ENCODE measurements at places on chromosomes 16 and 17.

- no peak for DNase-seq
Observed at GRCh38 chr16:74561626-74562025, 45.3 kb downstream of the GLG1 start.

- DNase-seq, result no peak
Observed at GRCh38 chr17:31404028-31404949, 12.8 kb downstream of the RAB11FIP4 start.

DNA sequence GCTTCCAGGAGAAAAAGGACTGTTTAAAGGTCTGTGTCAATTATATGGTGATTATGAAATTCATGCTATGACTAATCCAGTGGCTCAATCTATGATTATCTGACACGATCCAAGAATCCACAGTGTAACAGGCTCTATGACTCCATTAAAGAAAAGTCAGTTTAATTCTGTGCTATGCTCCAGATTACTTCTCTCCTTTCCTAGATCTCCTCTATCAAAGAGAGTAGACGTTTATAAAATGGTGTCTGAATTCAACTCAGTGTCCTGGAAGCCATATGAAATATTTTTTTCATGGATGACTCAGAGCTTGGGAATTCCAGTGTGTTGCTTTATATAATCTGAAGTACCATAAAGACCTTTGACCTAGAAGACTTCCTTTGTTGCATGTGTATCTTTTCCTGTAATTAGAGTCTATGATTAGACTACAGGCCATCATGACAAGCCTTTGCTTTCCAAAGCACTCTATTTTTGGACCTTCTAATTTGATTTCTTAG lies 27.0 kb upstream of the NF1 start:
- no peak for DNase-seq

DNA sequence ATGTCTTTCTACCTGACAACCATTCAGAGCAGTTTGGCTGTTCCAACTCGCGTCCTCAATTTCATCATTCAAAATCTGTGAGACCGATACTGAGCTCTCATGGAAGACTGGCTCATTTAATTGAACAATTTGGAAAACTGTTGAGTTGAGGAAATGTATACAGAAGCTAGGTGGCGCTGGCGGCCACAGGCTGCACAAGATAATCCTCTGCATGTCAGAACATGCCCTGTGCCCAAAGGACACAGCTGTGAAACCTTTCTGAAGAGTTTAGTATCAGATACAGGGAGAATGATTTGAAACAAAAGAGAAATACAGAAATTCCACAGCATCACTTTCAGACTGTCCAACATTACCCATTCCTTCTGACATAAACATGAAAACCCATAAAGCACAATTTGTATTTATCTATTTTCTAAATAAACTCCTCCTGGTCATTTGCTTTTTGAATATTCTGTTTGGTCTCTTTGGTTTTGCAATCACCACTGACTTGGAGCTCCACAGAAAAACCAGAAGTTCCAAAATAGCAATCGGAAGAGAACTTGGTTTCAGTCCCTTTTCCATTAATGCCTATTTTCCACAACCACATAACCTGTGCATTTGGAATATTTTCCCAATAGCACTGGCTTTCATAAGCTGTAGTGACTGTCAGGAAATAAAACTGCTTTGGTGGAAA lies 192.8 kb downstream of the MAP2K6 start:
- DNase-seq, result peak; percentile 81

DNA sequence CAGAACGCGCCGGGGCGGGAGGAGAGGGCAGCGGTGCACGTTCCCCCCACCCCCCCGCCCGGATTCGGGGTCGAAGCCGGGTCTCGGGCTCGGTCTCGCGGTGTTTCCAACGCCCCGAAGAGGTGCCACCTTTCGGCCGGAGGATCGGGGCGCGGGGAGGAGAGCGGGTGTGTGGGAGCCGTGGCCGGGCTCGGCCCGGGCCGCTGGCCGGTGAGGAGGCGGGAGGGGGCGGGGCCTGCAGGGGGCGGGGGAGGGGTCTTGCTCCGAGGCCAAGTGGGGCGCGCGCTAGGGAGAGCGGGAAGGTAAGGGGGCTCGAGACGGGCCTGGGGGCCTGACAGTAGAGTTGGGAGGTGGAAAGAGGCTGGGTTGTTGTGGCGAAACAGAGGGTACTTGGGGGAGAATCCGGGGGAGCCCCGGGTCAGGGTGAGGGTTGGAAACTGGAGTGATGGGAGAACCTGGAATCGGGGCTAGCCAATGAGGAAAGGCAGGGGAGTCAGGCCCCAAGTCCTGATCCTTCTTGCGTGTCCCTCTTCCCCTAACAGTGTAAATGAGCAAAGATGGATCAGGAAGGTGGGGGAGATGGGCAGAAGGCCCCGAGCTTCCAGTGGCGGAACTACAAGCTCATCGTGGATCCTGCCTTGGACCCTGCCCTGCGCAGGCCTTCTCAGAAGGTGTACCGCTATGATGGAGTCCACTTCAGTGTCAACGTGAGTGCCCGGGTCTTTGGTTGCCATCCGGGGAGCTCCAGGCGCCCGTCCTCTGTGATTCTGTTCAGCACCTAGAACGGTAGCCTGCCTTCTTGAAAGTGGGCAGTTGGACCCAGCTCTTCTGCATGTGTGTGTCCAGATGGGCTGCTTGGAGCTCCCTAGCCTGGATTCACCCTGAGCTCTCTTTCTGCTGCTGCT lies 873 bp downstream of the SETD1A start:
- no peak for DNase-seq

- DNase-seq, result no peak
Observed at GRCh38 chr17:2871205-2871604, 75.0 kb downstream of the RAP1GAP2 start.

GRCh38 chr16:85227084-85227945 lies 115.0 kb upstream of the CIBAR2 start:
- no peak for DNase-seq

- DNase-seq, result no peak
Observed at GRCh38 chr17:51402899-51403298, 142.6 kb downstream of the UTP18 start.

DNA sequence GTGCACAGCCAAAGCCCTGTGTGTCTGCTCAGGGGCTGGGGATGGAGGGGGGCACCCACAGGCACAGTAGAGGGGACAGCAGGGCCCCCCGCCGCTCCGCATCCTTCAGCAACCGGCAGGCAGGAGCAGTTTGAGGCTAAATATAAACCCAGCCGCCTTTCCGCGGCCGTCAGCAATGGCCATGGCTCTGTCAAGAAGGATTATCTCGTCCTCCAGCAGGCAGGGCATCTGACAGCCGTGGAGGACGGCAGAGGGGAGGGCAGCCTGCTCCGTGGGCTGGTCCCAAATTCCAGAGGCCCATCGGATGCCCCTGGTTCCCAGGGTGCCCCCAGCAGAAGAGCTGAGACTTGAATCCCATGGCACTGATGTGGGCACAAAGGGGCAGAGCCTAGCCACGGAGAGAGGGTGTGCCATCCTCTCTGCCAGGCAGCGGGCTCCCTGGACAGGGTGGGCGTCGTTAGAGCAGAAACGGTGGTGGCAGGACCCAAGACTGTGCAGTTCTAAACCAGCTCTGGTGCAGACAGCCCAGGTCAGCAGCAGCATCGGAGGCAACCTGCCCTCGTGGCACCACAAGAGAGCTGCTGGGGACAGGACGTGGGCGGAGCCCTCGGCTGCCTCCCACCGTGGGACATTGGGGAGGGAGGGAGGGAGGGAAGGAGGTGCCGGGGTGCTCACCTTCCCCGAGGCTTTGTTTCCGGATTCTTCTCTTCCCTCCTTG lies 198.8 kb upstream of the CIBAR2 start:
- DNase-seq, result peak; percentile 59

DNA sequence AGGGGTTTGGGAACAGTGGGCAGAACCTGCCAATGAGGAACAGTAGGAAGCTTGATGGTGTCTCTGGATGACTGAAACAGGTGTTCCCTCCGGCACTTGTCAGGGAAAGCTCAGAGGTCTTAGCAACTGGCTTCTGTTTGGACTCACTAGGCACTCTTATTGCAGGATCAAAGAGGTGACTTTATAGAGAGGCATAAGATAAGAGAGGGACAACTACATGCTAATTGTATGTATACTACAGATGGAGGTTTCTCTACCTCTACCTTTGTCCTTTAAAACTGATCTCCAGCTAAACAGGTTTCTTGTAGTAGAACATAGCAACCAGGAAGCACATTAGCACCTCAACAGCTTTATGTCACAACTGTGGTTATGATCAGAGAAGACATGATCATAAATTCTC lies 7.6 kb downstream of the CNTD1 start:
- DNase-seq, result no peak

DNA sequence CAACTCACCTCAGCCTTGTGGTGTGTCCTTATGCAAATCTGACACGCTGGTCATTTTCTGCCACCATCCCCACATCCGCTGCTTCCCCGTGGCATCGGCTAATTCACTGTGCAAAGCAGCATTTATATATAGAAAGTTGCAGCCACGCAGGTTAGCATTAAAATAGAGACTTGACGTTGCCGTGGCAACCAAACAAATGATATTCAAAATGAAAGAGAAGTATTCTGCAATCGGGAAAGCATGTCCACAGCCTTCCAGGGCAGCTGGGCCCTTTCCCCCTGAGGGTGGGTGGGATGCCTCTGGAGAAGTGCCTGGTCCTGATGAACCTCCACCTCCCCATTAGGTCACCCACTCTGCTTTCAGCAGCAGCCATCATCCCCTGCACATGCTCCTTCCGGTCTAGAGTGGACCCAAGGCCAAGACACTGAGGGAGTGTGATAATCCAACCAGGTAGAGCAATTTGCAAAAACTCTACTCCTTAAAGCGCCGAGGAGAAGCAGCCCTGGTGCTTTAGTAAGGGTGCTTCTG lies 138.7 kb downstream of the GAS7 start:
- peak; percentile 77 for DNase-seq

DNA sequence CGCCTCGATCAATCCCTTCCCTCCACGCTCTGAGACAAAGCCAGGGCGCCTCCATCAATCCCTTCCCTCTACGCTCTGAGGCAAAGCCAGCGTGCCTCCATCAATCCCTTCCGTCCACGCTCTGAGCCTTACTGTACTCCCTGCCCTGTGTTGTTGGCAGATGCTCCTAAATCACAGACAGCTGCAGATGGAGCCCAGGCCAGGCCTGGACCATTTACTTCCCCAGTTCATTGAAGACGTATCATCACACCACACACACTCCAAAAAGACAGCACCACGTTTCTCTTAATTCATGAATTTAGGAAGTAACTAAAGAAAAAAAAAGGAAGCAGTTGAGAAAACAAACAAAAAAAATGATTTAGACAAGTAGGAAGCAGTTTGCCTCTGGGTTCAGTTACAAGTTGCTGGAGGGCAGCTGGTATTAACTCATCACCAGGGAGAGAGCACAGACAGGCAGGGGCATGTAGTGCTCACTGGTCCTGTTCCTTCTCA lies 7.4 kb upstream of the CD300LD start:
- peak; percentile 33 for DNase-seq

DNA sequence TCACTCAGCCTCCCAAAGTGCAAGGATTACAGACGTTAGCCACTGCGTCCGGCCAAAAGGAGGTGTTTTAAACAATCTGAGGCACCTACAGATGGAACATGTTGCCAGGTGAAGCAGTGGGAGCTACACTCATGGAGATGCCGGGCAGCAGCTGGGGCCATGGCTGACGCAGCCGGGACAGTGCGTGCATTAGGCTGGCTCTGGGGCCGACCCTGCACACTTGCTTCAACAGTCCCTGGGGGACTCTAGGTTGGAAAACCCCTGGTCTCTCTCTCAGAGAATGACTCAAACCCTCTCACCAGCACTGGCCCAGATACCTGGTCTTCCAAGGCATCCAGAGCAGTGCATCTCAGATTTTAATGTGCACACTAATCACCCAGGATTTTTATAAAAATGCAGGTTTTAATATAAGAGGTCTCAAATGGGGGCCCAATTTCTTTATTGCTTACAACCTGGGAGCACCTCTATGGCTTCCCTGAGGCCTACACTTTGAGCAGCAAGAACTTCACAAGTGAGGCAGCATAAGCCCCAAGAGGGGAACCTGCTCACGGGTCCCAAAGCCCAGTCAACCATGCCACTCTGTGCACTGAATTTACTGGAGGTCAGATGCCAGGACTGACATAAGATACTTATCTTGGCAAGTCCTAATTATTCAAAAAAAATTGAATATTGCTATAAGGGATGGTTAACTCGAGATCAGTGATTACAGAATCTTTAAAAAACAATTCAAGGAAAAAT lies 70.8 kb upstream of the TRAP1 start:
- no peak for DNase-seq

DNA sequence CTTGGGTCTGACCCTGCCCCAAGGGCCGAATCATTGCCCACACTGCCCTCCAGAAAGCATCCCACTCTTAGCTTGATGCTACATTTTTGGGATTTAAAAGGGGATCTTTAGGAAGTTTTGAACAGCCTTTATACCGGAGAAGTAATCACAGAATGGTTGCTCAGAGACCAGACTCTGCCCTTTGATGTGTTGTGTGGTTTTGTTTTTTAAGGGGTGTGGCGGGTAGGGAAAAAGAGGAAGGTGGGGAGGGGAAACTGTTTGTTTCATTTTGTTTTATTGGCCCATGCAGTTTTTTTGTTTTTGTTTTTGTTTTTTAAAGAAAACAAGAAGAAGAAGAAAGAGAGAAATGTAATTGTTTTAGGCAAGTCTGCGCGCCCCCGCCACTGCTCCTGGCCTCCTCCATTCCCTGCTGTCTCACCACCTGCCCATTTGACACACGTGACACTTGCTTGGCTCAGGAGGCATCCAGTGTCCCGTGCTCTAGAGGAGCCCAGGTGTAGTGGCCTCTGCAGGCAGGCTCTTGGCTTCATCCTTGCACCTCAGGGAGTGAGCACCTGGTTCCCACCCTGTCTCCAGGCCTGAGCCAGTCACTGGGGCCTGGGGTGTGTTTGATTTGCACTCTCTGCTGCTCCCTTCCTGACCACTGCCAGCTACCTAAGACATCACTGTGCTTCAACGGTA lies 35.7 kb downstream of the GNAO1 start:
- DNase-seq, result no peak

- DNase-seq, result no peak
Observed at GRCh38 chr17:41620583-41621434, 3.6 kb downstream of the KRT17 start.

- no peak for DNase-seq
Observed at GRCh38 chr17:231966-232807, 50.7 kb upstream of the DOC2B start.

DNA sequence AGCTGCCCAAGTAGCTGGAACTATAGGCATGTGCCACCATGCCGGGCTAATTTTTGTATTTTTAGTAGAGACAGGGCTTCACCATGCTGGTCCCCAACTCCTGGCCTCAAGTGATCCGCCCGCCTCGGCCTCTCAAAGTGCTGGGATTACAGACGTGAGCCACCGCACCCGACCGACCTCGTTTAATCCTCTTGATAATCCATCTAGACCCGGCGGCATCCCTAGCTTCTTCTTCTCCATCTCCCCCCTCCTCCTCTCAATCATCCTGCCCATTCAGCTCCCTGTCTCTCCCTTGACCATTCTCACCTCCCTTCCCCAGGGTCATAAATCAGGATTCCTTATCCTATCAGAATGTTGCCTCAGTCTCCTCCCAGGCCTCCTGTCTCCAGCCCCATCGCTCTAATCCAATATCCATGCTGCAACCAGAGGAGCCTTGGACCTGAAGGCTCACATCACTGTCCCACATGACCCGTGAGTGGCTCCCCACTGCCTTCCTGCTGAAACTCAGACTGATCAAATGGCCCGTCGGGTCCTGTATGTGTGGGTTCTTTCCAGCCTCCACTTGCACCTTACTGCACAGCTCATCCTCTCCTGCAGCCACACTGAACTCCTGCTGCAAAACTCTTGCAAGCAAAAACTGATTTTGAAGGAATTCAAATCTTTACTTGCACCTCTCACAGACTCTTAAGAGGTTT lies 74.1 kb upstream of the CDH5 start:
- no peak for DNase-seq

- no peak for DNase-seq
Observed at GRCh38 chr17:8522577-8522976, 86.9 kb downstream of the NDEL1 start.

GRCh38 chr17:43349142-43349541 lies 49.7 kb upstream of the ARL4D start:
- no peak for DNase-seq
